ENCODE measurements at places on chromosomes 4 and X. TPM values are rescaled to one million over a fixed set of nuclear protein-coding genes. Genes with fewer than 3 reads are reported as not detected.

The OPN1MW3 gene
- polyA plus RNA-seq, result not detected

The CYBB gene
- polyA plus RNA-seq, result 0.04 TPM

The SATL1 gene
- polyA plus RNA-seq, result 0.03 TPM

The PPEF1 gene
- polyA plus RNA-seq, result 1.1 TPM

The EGF gene
- polyA plus RNA-seq, result 0.59 TPM

All from A549 (cell line).